ENCODE measurements at places on chromosomes 3 and 15.

DNA sequence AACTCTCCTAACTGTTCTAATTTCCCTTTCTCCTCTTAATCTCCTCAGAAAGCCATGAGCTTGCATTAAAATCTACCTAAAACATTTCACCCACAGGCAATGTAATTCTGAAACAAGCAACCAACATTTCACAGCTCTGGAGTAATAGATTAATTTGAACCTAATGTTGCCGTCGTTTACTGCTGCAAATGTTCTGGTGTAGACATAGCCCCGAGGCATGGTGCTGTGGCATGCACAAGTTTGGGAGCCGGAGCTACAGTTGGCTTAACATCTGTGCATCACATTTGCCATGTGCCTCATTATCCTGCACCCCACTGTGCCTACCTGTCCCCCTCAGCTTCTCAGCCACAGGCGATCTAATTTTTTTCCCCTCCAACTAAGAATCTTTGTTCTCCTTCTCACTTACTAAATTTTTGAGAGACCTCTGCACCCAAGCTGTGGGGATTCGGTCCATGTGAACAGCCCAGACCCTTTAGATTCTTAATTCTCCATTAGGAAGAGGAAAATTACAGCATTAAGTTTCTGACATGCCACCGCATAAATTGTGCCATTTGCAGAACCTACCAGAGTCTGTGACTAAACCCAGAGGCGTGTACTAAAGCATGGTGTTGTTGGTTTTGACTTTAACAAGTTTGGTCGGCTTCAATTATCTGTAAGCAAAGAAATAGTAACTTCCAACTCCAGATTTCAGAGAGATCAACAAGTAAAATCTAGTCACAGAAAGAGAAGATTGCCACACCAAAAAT lies 419.2 kb downstream of the MECOM start:
- no peak for DNase-seq

- DNase-seq: no peak
These were observed 23.7 kb downstream of the RBM5 start for GRCh38 chr3:50112462-50112861.

DNA sequence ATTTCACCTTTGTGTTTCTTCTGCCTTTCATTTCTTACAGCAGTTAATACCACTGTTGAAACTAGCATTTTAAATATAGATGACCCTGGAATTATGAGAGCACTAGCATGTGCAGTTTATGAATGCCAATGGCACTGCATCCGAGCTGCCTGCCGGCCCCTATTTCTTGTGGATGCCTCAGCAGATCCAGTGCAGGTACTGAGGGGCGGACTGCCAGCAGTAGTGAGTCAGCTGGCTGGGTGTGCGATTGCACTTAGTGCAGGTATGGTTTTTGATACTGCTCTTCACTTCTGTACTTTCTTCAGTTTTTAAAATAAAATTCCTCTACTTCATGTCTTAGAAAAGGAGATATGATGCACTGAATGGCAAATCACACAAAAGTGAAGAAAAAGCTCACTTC lies 453.0 kb downstream of the DIPK2A start:
- no peak for DNase-seq

- no peak for DNase-seq
These were observed 1.4 kb upstream of the TMEM87A start for GRCh38 chr15:42274702-42274989.
